ENCODE measurements at places on chromosomes 2 and 18. TPM values are rescaled to one million over a fixed set of nuclear protein-coding genes. Genes with fewer than 3 reads are reported as not detected.
A peak's percentile ranks its signal among the peaks of the same experiment; 100 is the strongest.

Gene NEB
- polyA plus RNA-seq = 16.1 TPM

GRCh38 chr2:39218391-39218790 is 25.4 kb downstream of the CDKL4 start:
- H3K36me3 ChIP-seq = no peaks in the 10 kb centered on the region
- no peak overlapping the region for H3K27ac ChIP-seq

Gene PPP1R1C
- polyA plus RNA-seq = not detected

- H3K27ac ChIP-seq = no peak overlapping the region
- H3K36me3 ChIP-seq = no peaks in the 10 kb centered on the region
- H3K4me1 ChIP-seq = no peaks in the 10 kb centered on the region
- H3K27me3 ChIP-seq = peaks cover 6% of the 10 kb centered on the region
- DNase-seq = no peak
Measured at GRCh38 chr2:176636401-176636800, 367.2 kb downstream of the MTX2 start.

Gene IL1A
- polyA plus RNA-seq = not detected

Gene TCF7L1
- 0.45 TPM for polyA plus RNA-seq

Gene DUSP2
- 5.1 TPM for polyA plus RNA-seq

- H3K4me3 ChIP-seq = no peak overlapping the region
- no peaks in the 10 kb centered on the region for H3K27me3 ChIP-seq
- DNase-seq = no peak
- H3K36me3 ChIP-seq = no peaks in the 10 kb centered on the region
- H3K4me1 ChIP-seq = no peaks in the 10 kb centered on the region
Measured at GRCh38 chr18:42773870-42774269, 341.6 kb downstream of the RIT2 start.

DNA sequence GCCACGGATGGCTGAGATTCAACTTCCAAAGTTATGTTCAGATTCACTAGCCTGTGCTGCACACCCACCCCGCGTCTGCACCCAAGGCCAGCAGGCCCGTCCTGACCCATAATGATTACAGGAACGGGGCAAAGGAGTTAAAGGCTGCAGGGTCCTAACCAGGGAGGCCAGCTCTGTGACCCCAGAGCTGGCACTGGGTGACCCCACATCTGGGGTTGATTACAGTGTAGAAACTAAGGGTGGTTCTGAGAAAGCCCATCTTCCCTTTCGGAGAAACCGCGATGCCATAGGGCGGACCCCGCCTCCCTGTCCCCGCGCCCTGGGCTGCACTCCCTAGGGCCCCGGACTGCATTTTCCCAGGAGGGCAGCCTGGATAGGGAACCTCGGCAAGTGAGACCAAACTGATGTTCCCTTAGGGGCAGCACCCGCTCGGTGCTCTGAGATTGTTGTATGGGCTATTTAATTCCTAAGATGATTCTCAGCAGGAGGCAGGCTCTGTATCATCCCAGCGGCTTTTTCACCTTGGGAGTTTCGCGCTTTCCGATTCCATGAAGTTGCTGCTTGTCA is 2.2 kb upstream of the GPR148 start:
- H3K36me3 ChIP-seq = no peaks in the 10 kb centered on the region
- peaks cover 28% of the 10 kb centered on the region for H3K27me3 ChIP-seq
- H3K4me3 ChIP-seq = peak overlapping the region; percentile 51
- H3K4me1 ChIP-seq = no peaks in the 10 kb centered on the region
- no peak for DNase-seq

- H3K36me3 ChIP-seq = no peaks in the 10 kb centered on the region
- no peak overlapping the region for H3K4me3 ChIP-seq
- no peaks in the 10 kb centered on the region for H3K27me3 ChIP-seq
- no peak overlapping the region for H3K27ac ChIP-seq
- no peak for DNase-seq
Measured at GRCh38 chr2:173720306-173720705, 244.9 kb downstream of the SP3 start.

GRCh38 chr2:232263295-232263694 is 115.3 kb upstream of the ALPP start:
- H3K36me3 ChIP-seq = peaks cover 3% of the 10 kb centered on the region
- H3K4me1 ChIP-seq = no peaks in the 10 kb centered on the region
- DNase-seq = no peak
- no peaks in the 10 kb centered on the region for H3K27me3 ChIP-seq
- H3K27ac ChIP-seq = no peak overlapping the region

Gene REG3G
- 5.1 TPM for polyA plus RNA-seq

GRCh38 chr2:234792621-234793022 is 159.2 kb upstream of the SH3BP4 start:
- no peak overlapping the region for H3K27ac ChIP-seq
- no peaks in the 10 kb centered on the region for H3K4me1 ChIP-seq
- H3K4me3 ChIP-seq = no peak overlapping the region
- no peaks in the 10 kb centered on the region for H3K36me3 ChIP-seq

DNA sequence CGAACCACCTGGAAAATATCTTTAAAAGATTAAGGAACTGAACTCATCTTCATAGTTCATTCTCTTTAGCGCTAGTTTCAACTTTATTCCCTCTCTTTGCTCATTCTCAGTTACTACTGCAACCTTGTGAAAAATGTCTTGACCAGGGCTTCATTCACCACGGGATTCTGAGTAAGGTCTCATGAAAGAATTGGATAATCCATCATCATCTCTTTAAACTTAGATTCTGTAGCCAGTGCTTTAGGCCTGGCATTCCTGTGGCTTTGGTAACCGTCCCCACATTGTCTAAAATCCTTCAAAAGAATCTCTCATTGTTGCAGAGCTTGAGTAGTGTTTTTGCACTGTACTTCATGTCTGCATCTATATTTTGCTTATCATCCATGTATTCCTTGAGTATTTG is 229.5 kb downstream of the ETAA1 start:
- H3K27ac ChIP-seq = no peak overlapping the region
- DNase-seq = no peak
- no peak overlapping the region for H3K4me3 ChIP-seq
- no peaks in the 10 kb centered on the region for H3K4me1 ChIP-seq

GRCh38 chr2:47303341-47304148 is 99.4 kb upstream of the MSH2 start:
- H3K36me3 ChIP-seq = no peaks in the 10 kb centered on the region
- no peak overlapping the region for H3K27ac ChIP-seq
- H3K4me3 ChIP-seq = no peak overlapping the region
- DNase-seq = no peak
- no peaks in the 10 kb centered on the region for H3K27me3 ChIP-seq

GRCh38 chr2:61536180-61536571 is 2.0 kb downstream of the XPO1 start:
- peak; percentile 32 for DNase-seq
- no peaks in the 10 kb centered on the region for H3K27me3 ChIP-seq
- H3K27ac ChIP-seq = peak overlapping the region; percentile 76

Gene FSHR
- not detected for polyA plus RNA-seq

DNA sequence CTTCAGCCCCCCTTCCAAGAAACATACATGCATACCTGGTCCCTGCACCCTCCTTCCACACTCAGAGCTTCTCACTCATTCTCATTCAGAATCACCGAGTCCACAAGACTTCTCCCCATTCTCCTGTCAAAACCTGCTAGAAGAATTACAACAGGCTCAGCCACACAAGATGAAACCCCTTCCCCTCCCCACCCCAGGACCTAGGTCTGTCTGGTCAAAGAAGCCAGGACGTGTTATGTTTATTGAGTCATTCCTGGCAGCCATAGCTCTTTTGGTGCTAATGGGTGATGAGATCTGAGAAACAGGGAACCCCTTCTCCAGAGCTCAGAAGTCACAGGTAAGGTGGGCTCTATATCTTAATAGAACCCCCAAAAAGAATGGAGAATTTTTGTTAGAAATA is 1.4 kb upstream of the ADD2 start:
- H3K4me3 ChIP-seq = no peak overlapping the region
- no peaks in the 10 kb centered on the region for H3K4me1 ChIP-seq
- H3K27me3 ChIP-seq = peaks cover 26% of the 10 kb centered on the region
- H3K36me3 ChIP-seq = no peaks in the 10 kb centered on the region
- DNase-seq = no peak
- H3K27ac ChIP-seq = no peak overlapping the region

GRCh38 chr2:236319036-236319435 is 54.8 kb upstream of the ASB18 start:
- no peak overlapping the region for H3K4me3 ChIP-seq
- H3K36me3 ChIP-seq = no peaks in the 10 kb centered on the region
- H3K27me3 ChIP-seq = no peaks in the 10 kb centered on the region
- H3K27ac ChIP-seq = no peak overlapping the region
- no peaks in the 10 kb centered on the region for H3K4me1 ChIP-seq

Gene ZNF385B
- polyA plus RNA-seq = not detected

- H3K27ac ChIP-seq = no peak overlapping the region
- no peaks in the 10 kb centered on the region for H3K36me3 ChIP-seq
- no peak overlapping the region for H3K4me3 ChIP-seq
- no peak for DNase-seq
- H3K4me1 ChIP-seq = no peaks in the 10 kb centered on the region
- H3K27me3 ChIP-seq = no peaks in the 10 kb centered on the region
Measured at GRCh38 chr18:43533371-43533770, 256.1 kb upstream of the SYT4 start.

GRCh38 chr18:33596178-33596854 is 18.3 kb downstream of the ASXL3 start:
- H3K27ac ChIP-seq = no peak overlapping the region
- DNase-seq = no peak
- H3K27me3 ChIP-seq = no peaks in the 10 kb centered on the region
- no peaks in the 10 kb centered on the region for H3K36me3 ChIP-seq

Gene REV1
- polyA plus RNA-seq = 40.1 TPM

Gene CFAP65
- polyA plus RNA-seq = 0.06 TPM

DNA sequence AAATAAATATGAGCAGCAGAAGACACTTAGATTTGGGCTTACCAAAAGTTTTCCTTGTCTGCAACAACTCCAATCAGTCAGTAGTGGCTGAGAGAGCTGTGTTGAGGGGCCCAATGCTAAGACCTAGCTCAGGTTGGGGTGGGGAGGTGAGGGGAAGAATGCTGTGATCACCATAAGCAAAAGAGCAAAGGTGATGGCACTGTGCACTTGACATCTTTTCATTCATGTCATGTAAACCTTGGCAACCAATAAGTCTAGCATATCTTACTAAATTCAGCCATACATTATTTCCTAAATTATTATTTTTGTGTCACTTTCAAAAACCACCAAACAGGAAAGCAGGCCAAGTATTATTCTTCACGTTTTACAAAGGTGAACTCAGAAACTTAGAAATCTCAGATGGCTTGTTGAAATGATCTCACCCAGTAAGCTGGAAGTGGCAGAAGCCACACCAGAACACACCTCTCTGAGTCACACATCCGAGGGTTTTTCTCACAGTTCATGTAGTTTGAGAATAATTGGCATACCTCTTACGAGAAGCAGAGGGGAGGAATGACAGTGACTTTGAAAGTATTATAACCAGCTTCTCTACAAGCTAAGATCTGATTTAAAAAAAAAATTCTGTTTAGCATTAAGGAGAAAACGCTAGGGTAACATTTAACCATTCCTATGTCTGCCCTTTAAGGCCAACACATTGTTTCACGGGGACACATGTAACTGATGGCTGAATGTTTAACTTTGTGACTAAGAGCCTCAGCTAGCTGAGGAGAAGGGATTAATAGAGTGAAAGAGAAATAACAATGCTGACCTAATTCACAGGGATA is 43.3 kb upstream of the SETBP1 start:
- no peak overlapping the region for H3K4me3 ChIP-seq
- no peaks in the 10 kb centered on the region for H3K27me3 ChIP-seq
- H3K4me1 ChIP-seq = no peaks in the 10 kb centered on the region
- no peak overlapping the region for H3K27ac ChIP-seq
- no peaks in the 10 kb centered on the region for H3K36me3 ChIP-seq

Gene LYG1
- 1.9 TPM for polyA plus RNA-seq

Gene C18orf54
- polyA plus RNA-seq = not detected

- H3K4me1 ChIP-seq = no peaks in the 10 kb centered on the region
- no peak overlapping the region for H3K4me3 ChIP-seq
- DNase-seq = no peak
Measured at GRCh38 chr2:69345434-69345833, 41.6 kb downstream of the GFPT1 start.

- DNase-seq = no peak
- H3K27me3 ChIP-seq = no peaks in the 10 kb centered on the region
- peaks cover 22% of the 10 kb centered on the region for H3K36me3 ChIP-seq
- H3K27ac ChIP-seq = no peak overlapping the region
- H3K4me1 ChIP-seq = peaks cover 10% of the 10 kb centered on the region
Measured at GRCh38 chr18:79948719-79949411, 2.6 kb downstream of the SLC66A2 start.

GRCh38 chr2:73956218-73956865 is 28.4 kb upstream of the TET3 start:
- H3K4me3 ChIP-seq = no peak overlapping the region
- DNase-seq = no peak
- H3K27ac ChIP-seq = no peak overlapping the region
- peaks cover 55% of the 10 kb centered on the region for H3K36me3 ChIP-seq
- no peaks in the 10 kb centered on the region for H3K27me3 ChIP-seq

Gene NDC80
- polyA plus RNA-seq = 16.0 TPM

DNA sequence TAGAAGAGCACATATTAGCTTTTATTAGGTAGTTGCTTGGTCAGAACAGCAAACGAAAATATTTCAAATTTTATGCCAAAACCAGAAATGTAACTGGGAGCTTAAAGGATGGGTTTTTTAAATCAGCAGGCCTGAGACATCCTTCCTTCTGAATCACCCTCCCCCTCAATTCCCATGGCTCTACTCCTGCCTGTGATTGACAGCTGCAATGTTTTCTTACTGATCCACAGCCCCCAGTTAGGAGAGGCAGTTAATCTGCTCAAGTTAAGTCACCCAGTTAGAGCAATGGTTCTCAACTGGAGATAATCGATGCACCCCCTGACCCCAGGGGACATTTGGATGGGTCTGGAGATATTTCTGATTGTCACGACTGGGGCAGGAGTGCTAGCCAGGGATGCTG is 24.9 kb downstream of the KCTD18 start:
- no peak for DNase-seq
- H3K27me3 ChIP-seq = no peaks in the 10 kb centered on the region
- H3K4me1 ChIP-seq = no peaks in the 10 kb centered on the region
- H3K4me3 ChIP-seq = no peak overlapping the region
- peaks cover 4% of the 10 kb centered on the region for H3K36me3 ChIP-seq

- H3K4me3 ChIP-seq = no peak overlapping the region
- no peaks in the 10 kb centered on the region for H3K36me3 ChIP-seq
- no peaks in the 10 kb centered on the region for H3K27me3 ChIP-seq
- H3K27ac ChIP-seq = no peak overlapping the region
- no peaks in the 10 kb centered on the region for H3K4me1 ChIP-seq
Measured at GRCh38 chr2:133658020-133658903, 90.0 kb upstream of the NCKAP5 start.

DNA sequence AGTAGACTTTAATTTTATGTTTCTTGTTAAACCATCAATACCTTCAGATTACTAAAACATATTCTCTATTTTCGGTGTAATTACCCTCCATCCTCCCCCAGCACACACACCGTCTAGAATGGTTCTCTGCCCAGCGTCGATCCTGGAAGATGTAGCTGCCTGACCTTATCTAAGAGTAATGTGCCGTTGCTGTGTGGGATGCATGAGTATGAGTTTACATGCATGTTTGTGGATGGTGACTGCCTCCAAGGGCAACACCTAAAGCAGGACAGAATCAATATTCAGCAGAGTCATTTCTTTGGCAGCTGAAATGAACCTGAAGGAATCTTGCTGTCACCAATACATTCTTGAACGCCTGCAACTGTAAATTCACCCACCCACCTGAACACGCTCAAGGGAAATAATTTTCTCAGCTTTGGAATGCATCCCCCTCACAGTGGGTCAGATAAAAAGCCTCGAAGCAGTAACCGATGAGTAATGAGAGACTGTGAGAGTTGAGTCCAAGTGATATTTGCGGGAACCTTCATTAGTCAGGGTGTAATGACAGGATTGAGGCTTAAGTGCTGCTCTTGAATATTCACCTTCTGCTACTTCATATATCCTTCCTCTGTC is 155.8 kb upstream of the RND3 start:
- DNase-seq = no peak
- no peaks in the 10 kb centered on the region for H3K27me3 ChIP-seq
- H3K4me1 ChIP-seq = no peaks in the 10 kb centered on the region
- no peak overlapping the region for H3K27ac ChIP-seq
- H3K4me3 ChIP-seq = no peak overlapping the region

Measured in small intestine (tissue), 16 donors.